Adipocyte (in vitro differentiated cells): ENCODE measurements at places on chromosomes 11 and 22.

GRCh38 chr11:134654161-134654915, 242.3 kb upstream of the B3GAT1 start:
- DNase-seq = no peak

DNA sequence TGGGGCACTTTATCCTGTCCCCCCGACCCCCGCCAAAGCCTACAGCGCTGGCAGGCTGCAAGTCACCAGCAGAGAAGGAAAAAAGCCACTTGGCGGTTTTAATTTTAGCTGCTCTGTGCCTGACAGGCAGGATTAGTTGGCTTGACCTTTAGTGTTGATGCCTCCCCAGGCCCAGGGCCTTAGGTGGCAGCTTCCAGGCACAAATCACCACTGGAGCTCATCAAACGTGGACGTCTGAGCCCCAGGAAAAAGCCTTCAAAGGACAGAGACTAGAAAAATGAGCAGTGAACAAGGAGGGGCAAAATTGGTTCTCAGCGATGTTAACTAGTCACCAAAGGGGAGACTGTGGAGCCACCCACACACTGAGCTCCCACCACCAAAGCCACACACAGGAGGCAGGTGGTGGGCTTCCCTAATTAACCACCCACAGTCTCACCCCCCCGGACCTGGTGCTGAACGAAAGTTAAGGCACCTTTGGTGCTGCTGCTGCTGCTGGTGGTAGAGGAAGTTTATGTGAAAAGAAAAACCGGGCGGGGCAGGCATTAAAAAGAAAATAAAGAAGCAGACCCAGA, 4.4 kb upstream of the PYGM start:
- no peak for DNase-seq

DNA sequence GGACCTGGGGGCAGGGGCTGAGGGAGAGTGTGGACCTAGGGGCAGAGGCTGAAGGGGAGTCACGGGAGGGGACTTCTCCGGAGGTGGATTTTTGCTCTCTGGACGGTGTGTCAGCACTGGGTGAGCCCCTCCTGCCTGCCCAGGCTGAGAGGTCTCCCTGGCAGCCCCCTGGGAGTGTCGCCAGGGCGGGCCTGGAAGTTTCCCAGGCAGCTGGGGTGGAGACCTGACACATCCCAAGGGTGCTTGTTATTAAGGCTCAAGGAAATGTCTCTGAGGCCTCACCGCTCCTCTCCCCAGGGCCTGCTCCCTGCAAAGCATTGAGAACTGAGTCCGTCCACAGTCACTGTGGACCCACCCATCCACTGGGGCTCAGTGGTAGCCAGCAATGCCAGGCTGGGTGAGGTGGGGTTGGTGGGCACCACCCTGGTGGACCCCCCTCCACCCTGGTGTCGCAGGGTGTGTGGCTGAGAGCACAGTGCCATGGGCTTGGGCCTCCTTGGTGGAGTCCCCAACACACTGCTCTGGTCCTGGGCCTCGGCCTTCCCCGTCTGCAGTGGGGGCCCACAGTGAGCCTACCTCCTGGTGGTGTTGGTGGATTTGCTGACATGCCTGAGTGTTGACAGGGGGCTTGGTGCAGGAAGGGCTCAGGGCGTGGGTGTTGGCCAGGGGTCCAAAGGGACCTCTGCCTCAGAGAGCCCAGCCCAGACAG, 2.5 kb downstream of the CD81 start:
- DNase-seq = no peak

- no peak for DNase-seq
Measured at GRCh38 chr11:79575701-79576100, 134.9 kb upstream of the TENM4 start.

DNA sequence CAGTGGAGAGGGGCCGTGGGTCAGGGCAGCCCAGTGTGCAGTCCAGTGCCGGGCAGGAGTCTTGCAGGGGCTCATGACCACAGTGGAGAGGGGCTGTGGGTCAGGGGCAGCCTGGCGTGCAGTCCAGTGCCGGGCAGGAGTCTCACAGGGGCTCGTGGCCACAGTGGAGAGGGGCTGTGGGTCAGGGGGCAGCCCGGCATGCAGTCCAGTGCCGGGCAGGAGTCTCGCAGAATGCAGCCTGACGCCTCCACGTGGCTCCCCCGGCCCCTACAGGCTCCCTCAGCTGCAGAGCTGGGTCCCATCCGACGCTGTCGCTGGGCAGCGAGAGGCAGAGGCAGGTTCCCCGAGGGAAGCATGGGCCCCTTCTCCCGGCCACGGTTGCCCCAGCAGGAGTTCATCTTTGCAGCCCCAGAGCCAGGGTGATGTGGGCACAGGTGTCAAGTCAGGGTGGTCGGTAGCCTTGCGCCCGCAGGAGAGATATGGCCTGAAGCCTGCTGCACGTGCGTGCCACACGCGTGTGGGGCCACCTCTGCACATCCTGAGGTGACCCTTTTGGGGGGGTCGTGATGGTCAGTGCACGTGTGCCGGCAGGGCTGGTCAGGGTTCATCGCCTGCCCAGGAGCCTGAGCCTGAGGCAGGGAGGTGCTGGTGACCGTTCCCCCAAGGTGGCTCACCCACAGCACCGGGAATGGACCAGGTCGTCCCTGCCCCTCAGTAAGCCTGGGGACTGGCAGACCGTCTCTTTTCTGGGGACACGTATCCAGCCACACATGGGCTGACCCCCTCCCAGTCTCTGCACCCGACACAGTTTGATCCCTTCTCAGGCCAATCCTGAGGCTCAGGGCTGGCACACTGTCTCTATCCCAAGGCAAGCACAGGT, 2.9 kb downstream of the IFITM5 start:
- no peak for DNase-seq

DNA sequence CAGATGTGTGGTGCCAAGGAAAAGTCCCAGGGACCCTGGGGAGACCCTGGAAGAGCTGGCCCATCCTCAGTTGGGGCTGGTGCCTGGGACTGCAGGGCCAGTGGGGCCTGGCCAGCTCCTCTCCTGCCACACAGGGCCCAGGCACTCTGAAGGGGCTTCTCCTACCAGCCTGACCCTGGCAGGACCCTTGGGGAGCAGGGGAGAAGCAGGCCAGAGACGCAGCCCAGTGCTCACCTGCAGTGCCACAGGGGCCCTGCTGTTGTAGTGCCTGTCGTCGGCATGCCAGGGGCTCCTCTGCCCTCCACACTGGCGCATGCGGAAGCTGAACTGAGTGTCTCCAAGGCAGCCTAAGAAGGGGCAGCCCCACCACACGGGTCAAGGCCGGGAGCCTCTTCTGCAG, 9.1 kb downstream of the DENND6B start:
- no peak for DNase-seq
